ENCODE measurements at places on chromosomes 13 and 19. TPM values are rescaled to one million over a fixed set of nuclear protein-coding genes. Genes with fewer than 3 reads are reported as not detected.

Gene FBXO27
- total RNA-seq, result 1.5 TPM

Gene MISP3
- 0.35 TPM for total RNA-seq

Gene GRIN3B
- 0.70 TPM for total RNA-seq

Gene GSX1
- total RNA-seq, result not detected

Gene ANKLE1
- 1.3 TPM for total RNA-seq

Gene IER2
- 107 TPM for total RNA-seq

Gene RPS19
- total RNA-seq, result 2,273 TPM
